ENCODE measurements at places on chromosomes 7 and 10.

GRCh38 chr7:150964593-150965111 lies 13.5 kb downstream of the KCNH2 start:
- no peak for DNase-seq

DNA sequence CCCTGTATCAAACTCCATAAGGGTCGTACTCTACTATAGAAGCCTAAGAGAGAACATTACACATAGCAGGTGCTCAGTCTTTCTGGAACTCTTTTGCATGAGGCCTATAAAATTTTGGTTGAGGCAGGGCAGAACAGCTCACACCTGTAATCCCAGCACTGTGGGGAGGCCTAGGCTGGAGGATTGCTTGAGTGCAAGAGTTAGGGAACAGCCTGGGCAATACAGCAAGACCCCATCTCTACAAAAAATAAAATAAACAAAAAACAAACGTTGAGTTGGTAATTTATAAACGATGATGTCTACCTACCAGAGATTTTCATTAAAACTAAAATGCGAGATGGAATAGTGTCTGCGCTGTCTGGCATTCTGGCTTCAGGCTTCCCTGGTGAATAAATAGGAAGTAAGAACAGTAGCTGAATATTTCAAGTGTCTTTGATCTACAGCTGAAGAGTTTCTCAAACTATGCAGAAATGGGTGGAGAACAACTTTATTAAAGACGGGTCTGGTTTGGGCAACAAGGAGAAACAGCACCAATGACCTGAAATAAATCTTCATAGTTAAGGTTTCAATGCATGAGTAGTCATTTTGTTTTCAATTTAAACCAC lies 774 bp downstream of the PON2 start:
- no peak for DNase-seq

DNA sequence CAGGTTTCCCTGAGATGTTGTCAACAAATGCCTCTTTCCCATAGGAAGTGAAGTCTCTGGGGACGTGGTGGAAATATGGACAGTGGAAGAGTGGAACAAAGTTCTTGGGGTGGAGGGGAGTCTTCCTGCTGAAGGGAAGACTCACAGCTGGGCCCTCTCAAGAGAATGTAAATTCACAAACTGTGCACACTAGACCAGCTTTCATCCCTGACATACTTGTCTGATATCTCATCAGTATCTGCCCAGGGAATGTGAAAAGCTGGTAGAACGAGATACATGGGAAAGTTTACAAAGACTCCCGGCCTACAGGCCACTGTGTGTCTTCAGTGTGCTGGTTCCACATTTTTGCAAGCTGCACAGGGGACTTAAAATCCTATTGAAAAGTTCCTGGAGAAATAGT lies 16.7 kb upstream of the CCDC3 start:
- no peak for DNase-seq

DNA sequence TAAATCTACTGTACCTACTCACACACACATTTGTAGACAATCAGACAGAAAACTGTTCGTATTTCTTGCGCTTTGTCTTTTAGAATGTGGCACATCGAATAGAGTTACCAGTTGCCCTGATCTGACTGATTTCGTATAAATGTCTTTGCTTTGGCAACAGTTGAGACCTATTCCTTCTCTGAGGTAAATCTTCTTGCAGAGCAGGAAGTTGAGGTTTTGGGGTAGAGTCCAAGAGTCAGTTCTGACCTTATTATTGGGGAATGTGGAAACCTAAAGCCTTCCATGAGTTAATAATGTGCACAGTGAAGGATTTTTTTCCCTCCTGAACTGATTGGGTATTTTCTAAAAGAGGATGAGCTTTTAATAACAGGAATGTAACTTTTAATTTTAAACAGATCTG lies 135.3 kb downstream of the KIAA1217 start:
- DNase-seq = no peak

- DNase-seq = no peak
Measured at GRCh38 chr7:79454361-79454960, 994 bp upstream of the MAGI2 start.

- DNase-seq = no peak
Measured at GRCh38 chr7:105805447-105806019, 70.9 kb downstream of the ATXN7L1 start.

- DNase-seq = no peak
Measured at GRCh38 chr10:34434119-34434594, 380.9 kb downstream of the PARD3 start.
